ENCODE measurements at places on chromosomes 1 and 21. TPM values are rescaled to one million over a fixed set of nuclear protein-coding genes. Genes with fewer than 3 reads are reported as not detected.

Gene ATAD3C
- 0.49 TPM for total RNA-seq

Gene MX1
- 3.9 TPM for total RNA-seq

Gene PARK7
- 108 TPM for total RNA-seq

Gene NUDT4B
- total RNA-seq: 9.3 TPM

Gene ADAM30
- total RNA-seq: not detected

Gene CFAP410
- 9.6 TPM for total RNA-seq

Gene ENAH
- total RNA-seq: 64.4 TPM

Gene MANEAL
- total RNA-seq: 26.8 TPM

Gene TNFSF4
- total RNA-seq: 0.74 TPM

Gene IVL
- under 0.01 TPM for total RNA-seq

Gene LENEP
- total RNA-seq: not detected

Gene DAB1
- 42.3 TPM for total RNA-seq

Gene APOBEC4
- total RNA-seq: not detected

Gene ADCY10
- total RNA-seq: 0.25 TPM

Gene VTCN1
- 0.49 TPM for total RNA-seq

Gene ZP4
- total RNA-seq: not detected

Gene ARHGEF16
- total RNA-seq: 0.25 TPM

Gene ACTA1
- 1.5 TPM for total RNA-seq

Gene FBXO28
- total RNA-seq: 34.7 TPM

Gene SLC6A17
- total RNA-seq: 13.5 TPM

Gene TSPEAR
- not detected for total RNA-seq

Gene INSRR
- 0.25 TPM for total RNA-seq

Gene RHBDL2
- under 0.01 TPM for total RNA-seq

Gene SV2A
- 72.0 TPM for total RNA-seq

Gene NKAIN1
- total RNA-seq: 27.0 TPM

Gene LCE3A
- total RNA-seq: not detected

Gene OVAAL
- total RNA-seq: not detected

Gene FHAD1
- total RNA-seq: 1.7 TPM

Gene HENMT1
- total RNA-seq: 20.7 TPM

Gene SYT2
- total RNA-seq: 0.98 TPM

Gene GUCA2A
- not detected for total RNA-seq

Gene RXFP4
- not detected for total RNA-seq

Gene COL18A1
- 17.0 TPM for total RNA-seq

Gene C4BPA
- total RNA-seq: not detected

Gene NBPF10
- total RNA-seq: 0.74 TPM
